COR-L47 (cell line): ENCODE measurements at places on chromosomes 6 and 20.

DNA sequence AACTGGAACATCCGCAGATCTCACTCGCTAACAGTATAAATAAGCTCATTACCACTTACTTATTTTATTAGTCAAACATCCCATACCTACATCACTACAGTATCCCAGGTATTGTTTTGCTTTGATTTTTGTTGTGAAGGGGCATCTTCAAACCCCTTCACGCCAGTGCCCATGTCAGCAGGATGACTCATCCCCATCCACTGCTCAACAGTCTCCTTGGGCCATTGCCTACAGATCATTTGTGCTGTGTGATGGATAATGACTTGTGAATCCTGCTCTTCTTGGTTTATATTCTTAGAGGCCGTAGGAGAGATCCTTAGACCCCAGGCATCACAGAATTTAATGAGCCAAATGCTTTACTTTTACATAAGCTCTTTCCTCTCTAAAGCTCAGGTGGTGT is 8.5 kb upstream of the SIRT5 start:
- no peak for DNase-seq

DNA sequence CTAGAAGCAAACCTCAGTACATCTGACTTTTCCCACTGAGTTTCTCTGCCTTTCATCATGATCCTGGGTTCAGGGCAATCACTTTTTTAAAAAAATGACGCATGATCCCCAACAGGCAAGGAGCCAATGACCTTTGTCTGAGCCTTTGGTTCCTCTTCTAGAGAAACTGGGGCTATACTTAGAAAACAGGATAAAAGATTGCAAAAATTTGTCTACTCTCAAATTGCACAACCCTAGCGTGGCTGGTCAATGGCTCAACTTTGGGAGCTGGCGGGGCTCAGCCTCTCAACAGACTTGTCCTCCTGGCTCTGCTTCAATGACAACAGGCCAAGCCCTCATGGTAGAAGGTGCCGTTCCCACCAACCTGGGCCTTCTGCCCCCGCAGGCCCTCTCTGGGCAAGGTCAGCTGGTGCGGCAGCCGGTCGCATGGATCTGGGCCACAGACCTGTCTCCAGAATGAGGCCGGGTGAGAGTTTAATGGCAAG is 48.7 kb downstream of the PDYN start:
- no peak for DNase-seq

DNA sequence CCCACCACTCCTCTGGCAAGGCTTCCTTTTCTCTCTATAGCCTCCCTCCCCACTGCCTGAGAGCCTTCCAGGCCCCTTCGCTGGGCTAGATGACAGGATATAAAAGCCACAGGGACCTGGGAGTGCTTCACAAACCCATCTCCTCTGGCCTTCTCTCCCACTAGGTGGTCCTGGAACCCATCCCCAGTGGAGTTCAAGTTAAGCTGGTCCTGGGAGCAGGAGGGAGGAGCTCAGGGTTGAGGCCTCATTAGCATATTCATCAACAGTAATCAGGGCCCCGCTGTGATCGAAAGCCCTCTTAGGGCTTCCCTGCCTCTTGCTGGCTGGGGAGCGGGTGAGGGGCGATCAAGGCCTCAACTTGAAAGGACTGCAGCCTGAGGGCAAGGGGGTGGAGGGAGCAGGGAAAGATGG is 9.1 kb downstream of the EBF4 start:
- DNase-seq: no peak

DNA sequence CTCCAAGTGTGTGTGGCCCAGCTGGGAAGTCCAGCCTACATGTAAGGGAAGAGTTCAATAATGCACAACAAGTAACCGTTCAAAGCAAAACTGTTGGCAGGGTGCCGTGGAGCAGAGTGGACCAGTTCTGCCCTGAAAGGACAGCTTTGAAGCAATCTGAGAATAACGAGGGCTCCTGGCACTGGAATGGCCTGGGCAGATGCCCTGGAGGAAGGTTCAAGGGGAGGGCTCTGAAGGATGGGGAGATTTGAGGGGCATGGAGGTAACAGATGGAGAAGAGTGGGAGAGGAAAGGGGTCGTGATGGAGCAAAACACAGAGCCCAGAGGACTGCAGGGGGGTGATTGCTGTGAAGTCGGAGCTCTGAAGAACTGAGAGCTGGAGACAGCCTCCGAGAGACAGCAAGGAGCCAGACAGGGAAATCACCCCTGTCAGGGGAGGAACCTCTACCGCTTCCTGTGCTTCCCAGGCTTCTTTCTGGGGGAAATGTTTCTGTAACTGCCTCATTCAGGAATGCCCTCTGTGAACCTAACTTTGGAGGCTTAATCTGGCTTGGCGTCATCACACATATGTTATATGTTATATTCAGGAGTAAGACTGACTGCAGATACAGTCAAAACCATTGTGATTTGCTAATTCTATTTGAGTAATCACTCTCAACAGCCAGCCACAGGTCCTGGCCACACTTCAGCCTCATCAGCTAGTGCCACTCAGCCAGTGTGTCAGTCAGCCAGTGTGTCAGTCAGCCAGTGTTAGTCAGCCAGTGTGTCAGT is 41.2 kb downstream of the ZC3H12D start:
- no peak for DNase-seq

DNA sequence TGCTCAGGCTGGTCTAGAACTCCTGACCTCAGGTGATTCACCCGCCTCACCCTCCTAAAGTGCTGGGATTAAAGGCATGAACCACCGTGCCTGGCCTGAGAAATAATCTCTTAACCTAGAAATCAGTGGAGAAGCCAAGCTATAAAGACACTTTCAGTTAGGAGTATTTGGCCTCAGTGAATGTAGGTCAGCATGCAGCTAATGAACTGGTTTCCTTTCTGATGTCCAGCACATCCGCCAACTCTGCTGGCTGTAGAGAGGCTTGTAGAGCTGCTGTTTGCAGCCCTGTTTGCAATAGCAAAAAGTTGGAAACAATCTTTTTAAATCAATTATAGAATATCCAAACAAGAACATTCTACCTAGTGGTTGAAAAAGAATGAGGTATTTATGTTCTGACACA is 42.4 kb upstream of the ELOVL5 start:
- no peak for DNase-seq

- no peak for DNase-seq
Measured at GRCh38 chr20:60465993-60466686, 507.9 kb downstream of the CDH26 start.
